ENCODE measurements at places on chromosomes 1 and 21.
A peak's percentile ranks its signal among the peaks of the same experiment; 100 is the strongest.

DNA sequence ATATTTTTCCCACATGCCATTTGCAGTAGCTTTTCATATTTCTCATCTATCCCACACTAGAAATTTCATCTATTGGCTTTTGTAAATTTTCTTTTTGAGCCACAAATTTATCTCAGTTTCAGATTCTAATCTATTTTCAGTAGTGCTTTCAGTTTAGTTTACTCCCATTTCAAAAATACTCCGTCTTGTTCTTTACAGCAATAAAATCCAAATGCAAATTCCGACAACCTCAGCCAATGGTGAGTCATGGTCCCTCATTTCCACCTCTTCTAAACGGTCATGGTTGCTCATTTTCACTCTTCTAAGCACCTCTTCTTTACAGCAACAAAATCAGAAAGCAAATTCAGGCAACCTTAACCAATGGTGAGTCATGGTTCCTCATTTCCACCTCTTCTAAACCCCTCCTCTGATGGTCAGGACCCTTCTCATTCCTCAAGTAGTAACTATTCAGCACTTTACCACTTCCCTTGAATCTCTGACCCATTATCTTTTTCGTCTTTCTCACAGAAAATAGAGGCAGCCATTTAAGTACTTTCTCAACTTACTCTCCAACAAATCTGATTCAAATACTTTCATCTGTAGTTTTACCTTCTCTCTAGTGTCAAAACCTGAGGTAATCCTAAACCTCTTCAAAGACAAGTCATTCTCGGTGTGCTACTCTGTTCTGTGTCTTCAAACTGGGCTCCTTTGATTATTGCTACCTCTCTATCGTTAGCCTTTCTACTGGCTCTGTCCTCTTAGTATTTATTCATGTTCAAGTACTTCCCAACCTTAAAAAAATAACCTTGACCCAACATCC, 34.4 kb downstream of the C21orf91 start:
- peak; percentile 56 for DNase-seq

GRCh38 chr1:145927916-145928643, 796 bp upstream of the RBM8A start:
- DNase-seq, result no peak

GRCh38 chr1:33470495-33471012, 1.9 kb upstream of the ZSCAN20 start:
- DNase-seq, result peak; percentile 87

DNA sequence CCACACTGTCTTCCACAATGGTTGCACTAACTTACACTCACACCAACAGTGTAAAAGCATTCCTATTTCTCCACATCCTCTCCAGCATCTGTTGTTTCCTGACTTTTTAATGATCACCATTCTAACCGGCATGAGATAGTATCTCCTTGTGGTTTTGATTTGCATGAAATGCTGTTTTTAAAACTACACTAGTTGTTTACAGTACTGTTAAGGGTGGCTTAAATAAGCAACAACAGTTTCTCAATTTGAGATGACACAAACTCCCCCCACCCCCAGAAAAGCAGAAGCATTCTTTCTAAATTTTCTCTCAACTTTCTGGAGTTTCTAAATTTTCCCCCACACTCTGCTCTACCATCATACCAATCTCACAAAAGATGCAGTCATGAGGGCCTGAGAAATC, 7.1 kb upstream of the SLAMF7 start:
- no peak for DNase-seq

- DNase-seq, result no peak
These were observed 79.4 kb downstream of the FCRL5 start for GRCh38 chr1:157472959-157473358.

DNA sequence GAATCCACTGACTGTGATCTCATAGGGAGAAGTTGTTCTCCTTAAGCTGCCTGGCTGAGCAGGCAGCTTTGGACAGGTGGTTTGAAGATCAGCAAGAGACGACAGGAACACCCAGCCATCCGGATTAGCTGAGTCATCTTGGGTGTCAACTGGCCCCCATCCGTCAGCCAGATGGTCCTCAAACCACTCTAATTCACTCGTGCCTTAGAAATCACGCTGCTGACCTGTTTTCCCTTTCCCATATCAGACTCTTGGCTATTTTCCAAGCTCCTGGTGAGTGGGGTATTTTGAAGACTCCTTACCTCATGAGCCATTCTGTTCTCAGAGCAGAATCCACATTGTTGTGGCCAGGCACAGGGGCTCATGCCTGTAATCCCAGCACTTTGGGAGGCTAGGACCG, 149.1 kb upstream of the L1TD1 start:
- DNase-seq, result peak; percentile 70

- no peak for DNase-seq
These were observed 23.5 kb downstream of the LRRC8D start for GRCh38 chr1:89844241-89844807.

- DNase-seq, result no peak
These were observed 62.7 kb downstream of the ZC3H11B start for GRCh38 chr1:219550201-219550600.

- DNase-seq, result no peak
These were observed 217.9 kb downstream of the NTNG1 start for GRCh38 chr1:107358619-107359327.

DNA sequence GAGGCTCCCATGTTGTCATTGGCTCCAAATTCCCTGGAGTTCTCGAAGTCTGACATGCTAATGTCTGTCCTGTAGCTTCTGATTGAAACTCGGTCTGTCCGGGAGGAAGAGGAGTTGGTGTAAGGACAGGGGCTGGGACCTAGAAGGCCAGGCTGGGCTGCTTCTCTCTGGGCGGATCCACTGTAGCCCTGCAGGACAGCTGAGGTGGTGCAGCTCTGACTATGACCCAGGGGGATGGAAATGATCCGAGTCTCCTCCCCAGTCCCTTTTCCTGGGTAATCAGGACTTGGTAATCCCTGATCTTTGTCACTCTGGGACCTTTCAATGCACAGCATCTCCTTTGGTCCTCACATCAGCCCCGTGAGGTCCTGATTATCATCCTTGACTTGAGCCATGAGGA, 10.0 kb upstream of the FCMR start:
- DNase-seq, result no peak

DNA sequence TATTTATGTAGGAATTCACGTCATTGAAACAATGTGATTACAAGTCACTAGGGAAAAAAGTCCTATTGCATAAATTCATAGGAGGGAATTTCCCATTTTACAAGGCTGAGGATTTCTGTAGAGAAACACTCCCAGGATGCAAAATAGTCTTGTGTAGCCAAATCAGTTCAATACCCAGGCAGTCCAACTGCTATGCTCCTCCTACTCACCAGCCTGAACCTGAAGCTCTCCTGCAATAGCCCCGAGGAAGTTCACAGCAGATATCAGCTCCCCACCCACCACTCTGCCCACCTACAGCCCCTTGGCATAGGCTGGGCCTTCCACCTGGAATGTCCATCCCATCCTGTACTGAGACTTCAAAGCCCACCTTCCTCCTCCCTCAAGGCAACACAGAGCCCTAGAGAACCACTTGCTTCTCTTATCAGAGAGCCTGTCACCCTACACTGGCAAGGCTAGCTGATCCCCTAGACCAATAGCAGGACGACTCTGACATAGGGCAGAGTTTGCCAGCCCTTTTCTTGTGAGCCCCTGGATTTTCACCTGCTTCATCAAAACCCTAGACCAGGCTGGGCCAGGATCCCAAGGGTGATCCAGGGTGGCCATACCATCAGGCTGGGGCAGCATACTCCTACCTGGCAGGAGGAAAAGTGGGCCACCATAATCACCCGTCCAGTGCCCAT, 1.5 kb downstream of the LSS start:
- peak; percentile 38 for DNase-seq

DNA sequence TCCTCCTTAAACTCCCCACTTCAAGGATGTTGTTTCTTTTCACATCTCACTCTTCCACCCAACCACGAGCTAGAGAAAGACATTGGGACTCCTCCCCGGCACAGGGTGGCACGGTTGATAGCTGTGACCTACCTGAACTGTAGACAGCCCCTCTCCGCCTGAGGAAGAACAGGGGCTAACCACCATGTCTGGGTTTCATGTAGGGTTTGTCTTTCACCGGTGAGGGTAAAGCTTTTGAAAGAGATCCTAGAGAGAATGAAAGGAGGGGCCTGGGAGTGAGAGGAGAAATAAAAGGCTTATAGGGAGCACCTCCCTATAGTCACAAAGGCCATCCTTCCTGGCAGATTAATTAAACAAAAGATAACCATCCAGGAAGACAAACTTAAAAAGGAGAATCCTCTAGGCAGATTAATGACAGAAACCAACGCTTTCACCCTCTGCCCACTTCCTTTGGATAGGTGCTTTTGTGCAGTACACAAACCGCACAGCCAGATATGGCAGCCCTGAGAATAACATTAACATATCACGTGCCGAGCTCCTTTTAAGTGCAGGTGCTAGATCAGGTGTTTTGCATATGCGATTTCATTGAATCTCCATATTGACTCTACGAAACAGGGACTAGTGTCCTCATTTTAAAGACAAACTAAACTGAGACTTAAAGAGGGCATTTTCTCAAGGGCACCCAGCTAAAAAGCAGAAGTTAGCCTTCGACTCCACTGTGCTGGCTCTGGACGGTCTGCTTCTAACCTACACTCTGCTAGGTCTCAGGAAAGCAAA, 178.1 kb upstream of the RUNX1 start:
- DNase-seq, result peak; percentile 94
